ENCODE measurements at places on chromosomes 6 and 20.
A peak's percentile ranks its signal among the peaks of the same experiment; 100 is the strongest.

DNA sequence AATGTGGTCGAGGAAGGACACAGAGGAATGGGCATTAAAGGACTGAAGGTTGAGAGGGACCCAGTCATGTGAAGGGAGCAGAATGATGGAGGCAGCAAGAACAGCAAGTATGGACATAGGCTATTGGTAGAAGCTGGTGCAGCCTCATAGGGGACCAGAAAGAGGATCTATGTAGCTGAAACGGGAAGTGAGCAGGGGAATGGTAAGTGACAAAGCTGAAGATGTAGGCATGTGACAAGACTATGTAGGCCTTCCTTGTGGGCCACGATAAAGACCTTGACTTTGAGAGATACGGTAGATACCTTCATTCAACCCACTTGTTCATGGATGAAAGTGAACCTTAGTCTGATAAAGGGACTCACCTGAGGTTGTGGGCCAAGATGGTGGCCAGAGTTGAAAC, 3.5 kb downstream of the CTNNBL1 start:
- DNase-seq, result no peak

- no peak for DNase-seq
Measured at GRCh38 chr6:106659859-106660258, 30.5 kb downstream of the QRSL1 start.

DNA sequence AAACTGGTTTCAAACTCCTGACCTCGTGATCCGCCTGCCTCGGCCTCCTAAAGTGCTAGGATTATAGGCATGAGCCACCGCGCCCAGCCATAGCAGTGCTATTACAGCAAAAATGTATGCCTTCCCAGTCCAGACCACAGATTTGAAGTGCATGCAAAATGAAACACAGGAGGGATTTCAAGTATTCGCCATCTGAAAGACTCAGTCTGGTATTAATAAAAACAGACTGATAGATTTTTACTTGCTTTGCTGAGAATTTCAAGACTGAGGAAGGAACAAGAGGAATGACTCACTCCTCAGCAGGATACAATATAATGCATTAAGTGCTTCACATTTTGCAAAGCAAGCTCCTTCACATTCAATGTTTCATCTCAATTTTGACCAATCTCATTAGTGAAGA, 134.9 kb downstream of the TMEM200A start:
- no peak for DNase-seq

GRCh38 chr6:151690768-151691562, 116.5 kb upstream of the ESR1 start:
- no peak for DNase-seq

DNA sequence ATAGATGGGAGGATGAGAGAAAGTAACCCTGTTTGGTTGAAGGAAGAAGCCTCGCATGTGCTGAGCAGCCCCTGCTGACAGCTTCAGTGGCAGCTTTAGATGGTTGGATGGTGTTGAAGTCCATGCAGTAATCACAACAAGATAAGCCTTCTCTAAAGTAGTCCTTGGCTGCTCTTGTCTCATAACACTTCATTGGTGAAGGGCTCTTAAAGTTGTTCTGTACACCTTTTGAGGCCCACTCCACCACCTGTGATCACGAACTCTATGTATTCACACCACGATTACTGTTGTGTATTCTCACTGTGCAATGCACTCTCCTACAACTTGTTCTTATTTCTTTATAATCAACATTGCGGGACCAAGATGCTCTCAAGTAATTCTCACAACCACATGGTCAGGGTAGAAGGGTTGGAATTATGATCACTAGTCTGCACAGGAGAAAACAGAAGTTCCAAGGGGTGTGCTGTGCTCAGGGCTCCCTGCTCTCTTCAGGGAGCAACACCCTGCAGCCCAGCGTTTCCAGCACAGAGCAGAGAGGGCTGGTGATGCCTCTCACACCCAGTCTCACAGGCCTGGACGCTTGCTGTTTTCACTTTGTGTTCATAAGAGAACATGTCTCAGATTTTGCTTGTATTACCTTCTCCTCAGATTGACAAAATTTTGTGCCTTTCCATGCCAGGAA, 294.4 kb downstream of the SMOC2 start:
- no peak for DNase-seq

- DNase-seq, result no peak
Measured at GRCh38 chr20:58131151-58131550, 97.3 kb downstream of the ANKRD60 start.

- no peak for DNase-seq
Measured at GRCh38 chr6:31575952-31576685, 754 bp downstream of the TNF start.

DNA sequence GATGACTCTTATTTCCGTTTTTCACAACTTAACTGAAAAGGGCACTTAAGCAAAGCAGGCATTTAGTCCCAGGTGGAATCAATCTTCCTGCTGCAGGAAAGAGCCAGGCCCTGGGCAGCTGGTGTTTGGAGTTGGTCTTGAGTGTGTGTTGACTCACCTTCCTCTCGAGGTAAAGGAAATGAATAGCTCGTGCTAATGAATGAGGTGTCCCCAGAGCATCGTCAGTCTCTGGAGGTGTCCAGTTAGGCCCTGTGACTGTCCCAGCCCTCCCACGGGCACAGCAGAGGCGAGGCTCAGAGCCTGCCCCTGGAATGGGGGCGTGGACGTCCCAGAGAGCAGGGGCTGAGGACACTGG, 277.7 kb downstream of the NRN1 start:
- DNase-seq, result no peak

- DNase-seq, result no peak
Measured at GRCh38 chr6:939526-940252, 246.8 kb upstream of the EXOC2 start.

DNA sequence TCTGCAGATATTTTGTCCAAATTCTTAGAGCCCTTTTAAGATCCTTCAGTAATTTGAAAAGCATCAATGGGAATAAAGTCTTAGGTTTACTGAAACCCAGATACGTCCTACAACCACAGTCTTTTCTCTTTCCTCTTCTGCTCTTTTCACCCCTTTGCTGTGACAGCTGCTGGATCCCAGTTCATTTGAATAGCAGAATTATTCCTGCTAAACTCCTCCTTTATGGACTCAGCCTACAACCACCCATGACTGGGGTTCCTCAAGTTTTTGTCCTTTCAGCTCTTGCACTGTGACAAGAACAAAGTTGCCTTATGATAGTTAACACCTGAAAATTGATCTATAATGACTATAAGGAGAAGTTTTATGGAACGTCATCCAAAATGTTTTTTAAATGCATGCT, 237.5 kb downstream of the EYA4 start:
- DNase-seq, result no peak

GRCh38 chr6:65761890-65762289, 54.9 kb upstream of the EYS start:
- DNase-seq, result no peak

GRCh38 chr6:137967689-137968454, 100.8 kb downstream of the TNFAIP3 start:
- DNase-seq, result no peak

DNA sequence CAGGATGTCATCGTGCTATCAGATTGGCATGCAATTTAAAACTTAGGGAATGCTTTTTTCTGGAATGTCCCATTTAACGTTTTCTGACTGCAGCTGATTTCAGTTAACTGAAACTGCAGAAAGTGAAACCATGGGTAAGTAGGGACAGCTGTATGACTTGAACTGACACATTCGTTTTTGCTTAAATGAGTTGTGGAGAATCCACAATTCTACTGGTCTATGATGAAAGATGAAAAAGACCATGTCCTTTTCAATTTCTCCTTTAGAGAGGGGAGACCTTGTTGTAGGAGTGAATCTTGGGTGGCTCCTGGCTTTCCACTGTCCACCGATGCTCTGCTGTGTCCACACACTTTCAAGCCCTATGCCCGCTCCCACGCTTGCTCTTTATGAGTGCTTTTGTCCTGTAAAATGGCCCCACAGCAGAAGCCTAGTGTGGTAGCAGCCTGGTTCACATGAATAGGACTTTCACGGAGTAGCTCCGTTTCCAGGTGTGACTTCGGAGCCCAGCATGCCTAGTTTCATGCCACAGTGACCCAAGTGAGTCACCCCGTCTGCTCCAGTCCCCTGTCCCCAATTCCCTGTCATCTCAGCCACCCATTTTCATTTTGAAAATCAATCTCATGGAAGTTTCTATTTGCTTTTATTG, 21.9 kb downstream of the DYNLT1 start:
- no peak for DNase-seq

- no peak for DNase-seq
Measured at GRCh38 chr6:33271117-33271467, 584 bp downstream of the VPS52 start.

DNA sequence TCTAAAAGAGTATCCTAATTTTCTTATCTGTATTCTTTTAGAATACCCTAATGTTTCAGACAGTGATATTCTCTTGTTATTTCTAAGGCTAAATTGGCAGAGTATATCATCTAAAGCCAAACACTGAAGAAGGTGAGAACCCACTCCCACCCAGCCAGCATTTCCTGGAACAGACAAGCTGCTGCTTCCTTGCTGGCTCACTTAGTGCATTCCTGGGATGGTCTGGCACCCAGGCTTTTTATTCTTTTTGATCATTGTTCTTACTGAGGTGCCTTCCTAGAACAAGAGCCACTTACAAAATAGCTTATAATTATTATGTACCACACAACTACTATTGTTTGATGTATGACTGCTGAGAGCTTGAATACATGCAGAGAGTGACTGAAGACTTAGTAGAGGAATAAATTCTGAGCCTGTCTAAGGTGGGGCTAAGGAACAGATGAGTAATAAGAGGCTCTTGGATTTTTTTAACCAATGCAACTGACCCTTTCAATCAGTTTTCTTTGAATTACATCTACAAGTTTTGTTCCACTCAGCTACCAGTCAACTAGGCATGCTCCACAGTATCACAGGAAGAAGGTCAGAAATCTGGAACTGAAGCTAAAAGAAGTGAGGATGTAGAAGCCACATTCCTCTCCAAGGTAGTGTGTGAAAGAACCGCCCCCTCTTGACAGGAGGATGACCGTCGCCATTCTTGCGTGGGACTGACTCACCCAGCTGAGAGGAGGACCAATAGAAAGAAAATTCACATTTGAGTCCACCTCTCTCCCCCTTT, 30.1 kb downstream of the PRPH2 start:
- no peak for DNase-seq

GRCh38 chr20:37901654-37902503, 1.0 kb upstream of the VSTM2L start:
- DNase-seq, result peak; percentile 29

GRCh38 chr6:164554226-164554625, 755.2 kb downstream of the C6orf118 start:
- no peak for DNase-seq

- DNase-seq, result no peak
Measured at GRCh38 chr6:89708316-89708715, 69.8 kb upstream of the LYRM2 start.

DNA sequence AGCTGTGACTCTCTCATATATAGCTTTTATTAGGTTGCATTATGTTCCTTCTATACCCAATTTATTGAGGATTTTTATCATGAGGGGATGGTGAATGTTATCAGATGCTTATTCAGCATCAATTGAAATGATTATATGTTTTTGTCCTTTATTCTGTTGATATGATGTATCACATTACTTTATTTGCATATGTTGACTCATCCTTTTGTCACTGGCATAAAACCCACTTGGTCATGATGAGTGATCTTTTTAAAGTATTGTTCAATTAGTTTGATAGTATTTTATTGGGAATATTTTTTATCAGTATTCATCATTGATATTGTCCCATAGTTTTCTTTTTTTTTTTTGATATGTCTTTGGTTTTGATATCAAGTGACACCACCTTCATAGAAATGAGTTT, 529.9 kb downstream of the MMUT start:
- DNase-seq, result no peak

DNA sequence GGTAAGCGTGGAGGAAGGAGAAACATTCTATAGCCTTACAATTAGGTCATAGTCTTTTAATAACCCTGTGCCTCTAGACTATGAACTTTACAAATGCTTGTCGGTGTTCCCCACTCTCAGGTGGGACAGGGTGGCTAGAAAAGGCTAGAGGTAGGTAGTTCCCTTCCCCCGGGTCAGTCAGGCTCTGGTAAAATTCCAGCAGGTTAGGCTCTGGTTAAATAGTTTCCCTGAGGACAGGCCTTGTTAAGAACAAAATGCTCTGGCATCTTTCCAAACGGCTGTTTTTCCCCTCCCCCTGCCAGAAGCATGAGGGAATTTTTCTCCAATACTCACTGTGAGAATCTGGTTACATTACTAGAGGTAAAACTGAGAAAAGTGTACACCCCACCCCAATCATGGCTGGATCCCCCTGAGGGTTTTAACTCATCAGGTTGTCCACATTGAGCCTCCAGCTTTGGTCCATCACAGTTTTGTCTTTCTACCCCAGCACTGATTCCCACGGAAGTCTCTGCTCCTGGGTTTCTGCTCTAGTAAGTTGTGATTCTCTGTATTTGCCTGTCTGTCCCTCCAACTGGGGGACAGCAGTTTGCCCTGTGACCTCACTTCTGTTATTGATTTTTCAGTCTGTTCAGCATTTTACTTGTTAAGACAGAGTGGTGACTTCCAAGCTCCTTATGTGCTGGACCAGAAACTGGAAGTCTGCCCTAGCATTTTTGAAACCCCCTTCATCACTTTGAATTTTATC, 84.7 kb upstream of the ADGRF1 start:
- no peak for DNase-seq

DNA sequence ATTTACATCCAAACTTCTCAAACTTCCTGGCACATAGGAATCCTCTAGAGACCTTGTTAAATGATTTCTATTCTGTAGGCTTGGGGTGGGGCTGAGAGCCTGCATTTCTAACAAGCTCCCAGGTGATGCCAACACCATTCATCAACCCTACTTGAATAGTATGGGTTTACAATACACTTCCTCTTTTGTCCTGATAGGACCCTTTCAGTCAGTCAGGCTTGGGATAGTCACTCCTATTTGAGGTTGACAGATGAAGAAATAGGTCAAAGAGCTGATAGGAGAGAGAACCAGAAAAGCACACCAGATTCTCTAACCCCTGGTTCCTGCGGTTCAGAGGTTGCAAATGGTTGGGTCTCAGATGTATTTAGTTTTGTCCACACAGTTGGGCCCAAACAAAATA, 273.4 kb downstream of the TSHZ2 start:
- DNase-seq, result no peak

- no peak for DNase-seq
Measured at GRCh38 chr6:121460170-121460569, 24.7 kb downstream of the GJA1 start.

DNA sequence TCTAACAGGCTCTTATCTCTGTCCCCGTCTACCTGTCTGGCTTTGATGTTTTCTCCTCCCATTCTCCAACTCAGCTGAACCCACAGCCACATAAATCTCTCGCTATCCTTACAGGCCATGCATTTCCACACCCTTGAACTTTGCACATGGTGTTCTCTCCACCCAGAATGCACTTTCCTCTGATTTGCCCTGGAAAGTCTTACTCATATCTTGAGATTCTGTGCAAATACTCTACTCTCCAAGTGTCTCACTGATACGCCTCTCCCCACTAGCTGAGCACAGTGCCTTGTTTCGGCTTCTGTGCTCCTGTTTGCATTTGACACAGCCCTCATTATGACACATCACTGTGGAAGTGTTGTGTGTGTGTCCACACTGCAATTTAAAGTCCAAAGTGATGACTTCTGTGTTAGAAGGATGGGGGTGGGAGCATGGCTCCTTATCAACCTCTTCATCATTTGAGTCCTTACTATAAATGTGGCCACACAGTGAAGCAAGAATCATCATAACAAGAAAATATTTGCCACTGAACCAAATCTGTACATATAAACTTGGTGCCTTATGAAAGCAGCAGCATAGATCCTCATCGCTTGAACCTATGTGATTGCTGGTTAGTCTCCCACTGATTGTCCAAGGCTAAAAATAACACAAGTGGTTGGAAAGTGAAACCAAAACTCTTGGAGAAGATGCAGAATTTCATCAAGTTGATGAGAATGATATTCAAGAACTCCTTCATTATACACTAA, 5.5 kb upstream of the PRELID3B start:
- no peak for DNase-seq

GRCh38 chr6:35141007-35141655, at the start of gene TCP11:
Gene TCP11, minus strand, starts transcription at chr6:35141339. Its CDS starts 469 bp downstream, at chr6:35140870.
- no peak for DNase-seq
